HFFc6 (cell line): ENCODE measurements at places on chromosomes 2 and 18. TPM values are rescaled to one million over a fixed set of nuclear protein-coding genes. Genes with fewer than 3 reads are reported as not detected.
A peak's percentile ranks its signal among the peaks of the same experiment; 100 is the strongest.

TCF7L1 gene
- total RNA-seq, result 3.0 and 9.6 TPM in 2 replicates

MTA3 gene
- total RNA-seq, result 20.7 to 32.3 TPM (median 24.0 TPM) in 3 replicates

POTEC gene
- total RNA-seq, result not detected in 2 replicates

SLC9A4 gene
- total RNA-seq, result 0.04 TPM in 1 of 3 replicates, not detected in the others

REL gene
- 2.8 to 3.5 TPM (median 3.3 TPM) in 3 replicates for total RNA-seq

- DNase-seq, result no peak
Observed at GRCh38 chr18:58861353-58861752, 3.3 kb upstream of the ZNF532 start.

- no peak for DNase-seq
Observed at GRCh38 chr2:169039702-169040101, 8.6 kb upstream of the ABCB11 start.

DNA sequence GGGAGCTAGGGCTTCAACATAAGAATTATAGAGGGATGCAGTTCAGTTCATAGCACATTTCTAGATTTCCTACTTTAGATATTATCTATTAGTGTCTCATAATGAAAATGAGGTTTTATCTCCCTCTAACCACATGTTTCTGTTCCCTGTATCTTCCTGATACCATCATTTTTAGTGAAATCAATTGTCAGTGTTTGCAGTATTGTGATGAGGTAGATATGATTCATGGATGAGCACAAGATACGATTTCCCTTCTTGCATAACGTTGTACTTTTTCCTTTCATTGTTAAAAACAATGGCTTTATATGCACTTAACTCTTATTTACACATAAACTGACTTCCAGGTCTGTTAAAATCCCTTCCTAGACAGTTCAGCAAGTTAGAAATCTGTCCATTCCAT lies 211.4 kb downstream of the ZBTB7C start:
- no peak for DNase-seq

DNA sequence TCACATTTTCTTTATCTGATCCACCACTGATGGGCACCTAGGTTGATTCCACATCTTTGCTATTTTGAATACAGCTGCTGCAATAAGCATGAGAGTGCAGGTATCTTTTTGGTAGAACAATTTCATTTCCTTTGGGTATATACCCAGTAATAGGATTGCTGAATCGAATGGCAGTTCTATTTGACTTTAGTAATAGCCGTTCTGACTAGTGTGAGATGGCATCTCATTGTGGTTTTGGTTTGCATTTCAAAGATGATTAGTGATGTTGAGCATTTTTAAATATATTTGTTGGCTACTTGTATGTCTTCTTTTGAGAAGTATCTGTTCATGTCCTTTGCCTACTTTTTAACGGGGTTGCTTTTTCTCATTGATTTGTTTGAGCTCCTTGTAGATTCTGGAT lies 72.3 kb downstream of the CCDC138 start:
- DNase-seq, result peak; percentile 32

GRCh38 chr2:74514368-74515270 lies at the start of gene TLX2:
TSS of gene TLX2 (plus strand) at chr2:74514450. CDS start at chr2:74514807, 357 bp downstream.
- no peak for DNase-seq

DNA sequence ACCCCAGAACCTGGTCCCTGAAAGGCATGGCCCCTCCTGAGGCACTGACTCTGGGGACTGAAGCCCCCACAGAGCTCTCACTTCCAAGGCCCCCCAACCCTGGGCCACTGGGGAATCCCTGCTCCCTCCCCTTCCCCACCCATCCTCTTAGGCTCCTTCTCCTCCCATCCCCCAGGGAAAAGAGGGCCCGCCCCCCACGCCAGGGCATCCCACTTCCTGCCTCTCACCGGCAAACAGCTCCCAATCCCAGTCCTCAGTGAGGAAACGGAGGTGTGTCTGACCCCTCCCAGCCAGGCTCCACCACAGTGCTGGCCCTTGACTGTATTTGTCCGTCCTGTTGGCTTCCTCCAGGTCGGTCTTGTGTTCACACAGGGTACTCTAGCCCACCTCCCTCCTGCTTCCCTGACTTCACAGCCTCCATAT lies 35.0 kb upstream of the PTMA start:
- DNase-seq, result no peak

- no peak for DNase-seq
Observed at GRCh38 chr2:74020702-74021406, 36.1 kb downstream of the TET3 start.

- DNase-seq, result no peak
Observed at GRCh38 chr2:45171136-45171501, 161.9 kb upstream of the SIX2 start.
